ENCODE measurements at places on chromosomes 11 and 22. TPM values are rescaled to one million over a fixed set of nuclear protein-coding genes. Genes with fewer than 3 reads are reported as not detected.
A peak's percentile ranks its signal among the peaks of the same experiment; 100 is the strongest.

CENATAC gene
- 34.5 TPM for total RNA-seq

GRCh38 chr11:94885133-94885532 lies 88.2 kb downstream of the CWC15 start:
- no peak for DNase-seq

DNA sequence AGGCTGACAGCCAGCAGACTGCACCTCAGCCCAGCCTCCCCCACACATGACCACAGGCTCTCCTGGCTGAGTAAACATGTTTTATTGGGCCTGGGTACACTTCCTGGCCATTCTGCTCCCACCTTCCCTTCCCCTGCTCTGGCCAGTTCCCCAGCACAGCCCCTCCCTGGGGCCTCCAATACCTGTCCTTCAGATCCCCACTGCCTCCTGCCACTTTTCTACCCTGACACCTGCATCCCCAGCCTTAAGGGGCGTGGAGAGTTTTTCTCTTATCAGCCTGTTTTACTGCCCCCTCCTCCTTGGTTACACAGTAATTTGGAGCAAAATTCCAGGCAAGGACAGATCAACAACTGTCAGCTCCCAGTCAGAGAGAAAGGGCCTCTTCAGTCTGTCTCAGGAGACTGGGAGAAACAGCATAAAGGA lies at the start of gene ISX:
ISX (plus strand) TSS at position 363 of the 423 bp plus-strand sequence. CDS start 930 bp downstream, outside the sequence.
- DNase-seq, result no peak

- no peak for DNase-seq
Observed at GRCh38 chr11:106913141-106913540, 105.1 kb downstream of the GUCY1A2 start.

PKP3 gene
- 18.7 TPM for total RNA-seq

CSNK1E gene
- total RNA-seq, result 233 TPM

DNA sequence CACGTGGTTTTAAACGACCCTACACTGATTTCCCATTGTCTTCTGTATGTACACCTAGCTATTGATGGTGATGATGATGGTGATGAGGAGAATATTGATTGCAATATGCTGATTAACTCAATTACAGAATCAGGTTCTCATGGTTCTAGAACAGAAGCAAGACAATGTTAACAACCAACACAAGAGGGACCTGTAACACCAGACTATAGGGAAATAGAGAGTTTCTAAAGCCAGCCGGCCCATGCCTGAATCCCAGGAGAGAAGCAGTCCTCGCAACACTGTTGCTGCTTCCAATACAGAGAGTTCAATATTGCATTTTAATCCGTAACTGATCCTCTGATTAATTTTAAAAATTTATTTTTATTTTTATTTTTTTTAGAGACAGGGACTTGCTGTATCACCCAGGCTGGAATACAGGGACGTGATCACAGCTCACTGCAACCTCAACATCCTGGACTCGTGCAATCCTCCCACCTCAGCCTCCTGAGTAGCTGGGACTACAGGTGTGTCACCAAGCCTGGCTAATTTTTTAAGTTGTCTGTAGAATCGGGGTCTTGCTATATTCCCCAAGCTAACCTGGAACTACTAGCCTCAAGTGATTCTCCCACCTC lies 22.2 kb upstream of the UBASH3B start:
- DNase-seq, result peak; percentile 73

HTR3A gene
- 8.1 TPM for total RNA-seq

YAP1 gene
- 155 TPM for total RNA-seq

C1QTNF5 gene
- 1.9 TPM for total RNA-seq

- peak; percentile 63 for DNase-seq
Observed at GRCh38 chr11:112355726-112356125, 95.1 kb upstream of the PLET1 start.

OR8A1 gene
- total RNA-seq, result not detected

DNA sequence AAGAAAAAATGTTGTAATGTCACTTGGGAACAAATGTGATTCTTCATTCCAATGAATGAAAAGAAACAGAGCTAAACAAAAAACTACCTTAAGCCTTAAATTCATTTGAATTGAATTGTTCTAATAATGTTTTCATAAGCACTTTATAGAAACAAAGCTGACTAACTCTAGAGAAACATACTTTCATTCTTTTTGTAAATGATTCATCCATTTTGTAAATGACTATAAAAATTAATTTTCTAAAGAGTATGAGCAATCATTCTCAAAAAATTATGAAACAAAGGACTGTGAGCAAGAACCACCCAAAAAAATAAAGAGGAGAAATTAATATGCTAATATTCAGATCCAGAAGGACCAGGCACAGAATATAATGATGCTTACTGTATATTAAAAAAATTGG lies 986.5 kb upstream of the CHORDC1 start:
- no peak for DNase-seq

CHRM1 gene
- 0.14 TPM for total RNA-seq

DNA sequence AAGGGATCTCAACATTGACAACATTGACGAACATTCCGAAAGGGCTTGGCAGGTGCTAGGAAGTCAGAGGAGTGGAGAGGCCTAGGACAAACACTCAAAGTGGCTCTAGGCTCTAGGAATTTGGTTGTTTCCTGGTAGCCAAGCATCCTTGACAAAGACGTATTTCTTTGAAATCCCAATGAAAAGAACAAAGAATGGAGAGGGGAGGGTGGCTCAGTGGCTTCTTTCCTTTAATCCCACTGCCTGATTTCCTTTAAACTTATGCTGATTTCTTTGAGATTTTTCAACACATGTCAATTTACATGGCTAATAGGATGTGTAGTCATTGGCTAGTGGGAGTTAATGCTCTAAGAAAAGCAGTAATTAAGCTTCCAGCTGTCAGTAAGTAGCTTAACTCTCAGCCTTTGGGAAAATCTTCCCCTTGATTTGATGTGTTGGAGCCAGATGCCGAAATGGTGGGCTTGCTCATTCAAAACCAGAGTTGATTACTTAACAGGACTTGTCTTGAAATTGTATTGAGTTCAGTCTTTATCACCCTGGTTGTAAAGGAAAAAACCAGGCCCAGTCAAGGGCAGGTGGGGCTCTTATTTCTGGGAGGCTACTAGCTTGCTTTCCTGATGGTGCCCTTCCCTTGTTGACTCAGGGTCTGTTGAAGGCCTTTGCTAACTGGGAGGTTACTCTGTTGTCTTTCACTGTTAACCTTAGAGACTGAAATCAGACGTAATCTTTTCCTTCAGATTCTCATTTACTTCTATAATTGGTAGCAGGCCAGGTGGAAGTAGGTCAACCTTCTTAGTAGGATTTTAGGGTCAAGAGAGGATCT lies 44.6 kb upstream of the SORL1-AS1 start:
- peak; percentile 28 for DNase-seq

DNA sequence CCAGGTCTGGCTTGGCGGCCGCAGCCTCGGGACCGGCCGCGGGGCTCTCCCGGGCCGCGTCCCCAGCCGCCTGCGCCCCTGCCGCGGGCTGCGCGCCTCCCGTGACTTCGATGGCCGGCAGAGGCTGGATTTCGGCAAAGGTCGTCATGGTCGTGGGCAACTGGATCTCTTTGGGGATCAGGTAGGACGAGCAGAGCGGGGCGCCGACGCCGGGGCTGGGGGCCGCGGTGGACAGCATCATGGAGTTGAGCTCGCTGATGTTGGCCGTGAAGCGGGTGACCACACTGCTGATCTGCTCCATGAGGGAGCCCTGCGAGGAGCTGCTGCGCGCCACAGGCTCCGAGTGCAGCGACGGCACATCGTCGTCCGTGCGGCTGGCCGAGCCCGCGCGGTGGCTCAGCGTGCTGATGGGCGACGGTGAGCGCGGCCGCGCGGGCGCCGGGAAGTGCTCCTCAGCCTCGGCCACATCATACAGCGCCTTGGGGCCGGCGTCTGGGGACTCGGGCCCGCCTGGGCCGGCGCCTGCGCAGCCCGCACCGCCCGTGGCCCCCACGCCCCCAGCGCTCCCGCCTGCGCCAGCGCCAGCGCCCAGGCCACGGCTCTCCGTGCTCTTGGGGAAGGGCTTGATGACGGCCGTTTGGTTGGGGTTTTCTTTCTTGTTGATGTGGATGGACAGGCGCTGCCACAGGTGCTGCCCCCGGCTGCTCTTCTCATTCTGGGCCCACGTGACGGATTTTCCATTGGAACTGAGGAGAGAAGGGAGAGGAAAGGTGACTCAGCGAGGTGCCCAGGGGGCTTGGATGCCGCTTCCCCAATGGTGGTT lies 171.4 kb upstream of the CTSC start:
- peak; percentile 74 for DNase-seq

DNA sequence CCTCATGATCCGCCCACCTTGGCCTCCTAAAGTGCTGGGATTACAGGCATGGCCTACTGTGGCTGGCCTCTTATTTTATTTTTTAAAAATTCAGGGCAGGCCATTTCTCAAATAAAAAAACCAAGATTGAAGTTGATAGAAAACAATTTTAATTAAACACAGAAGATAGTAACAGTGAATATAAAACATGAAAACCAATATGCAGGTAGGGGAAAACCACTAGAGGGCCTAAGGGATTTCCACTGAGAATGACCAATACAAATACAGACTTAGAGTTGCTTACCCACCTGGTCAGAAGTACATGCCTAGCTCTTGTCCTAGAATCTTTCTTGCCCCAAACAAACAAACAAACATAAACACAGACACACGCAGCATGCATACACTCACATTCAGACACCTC lies 1.7 kb upstream of the RTCB start:
- DNase-seq, result peak; percentile 40

GRCh38 chr11:10322401-10322800 lies 17.5 kb downstream of the ADM start:
- DNase-seq, result no peak

- no peak for DNase-seq
Observed at GRCh38 chr11:119434591-119435330, 11.8 kb upstream of the THY1 start.

GRCh38 chr11:78127403-78127802 lies 12.0 kb downstream of the ALG8 start:
- DNase-seq, result no peak

APOA1 gene
- total RNA-seq, result not detected

All from GM23338 (cell line).